ENCODE measurements at places on chromosomes 1 and 21.

DNA sequence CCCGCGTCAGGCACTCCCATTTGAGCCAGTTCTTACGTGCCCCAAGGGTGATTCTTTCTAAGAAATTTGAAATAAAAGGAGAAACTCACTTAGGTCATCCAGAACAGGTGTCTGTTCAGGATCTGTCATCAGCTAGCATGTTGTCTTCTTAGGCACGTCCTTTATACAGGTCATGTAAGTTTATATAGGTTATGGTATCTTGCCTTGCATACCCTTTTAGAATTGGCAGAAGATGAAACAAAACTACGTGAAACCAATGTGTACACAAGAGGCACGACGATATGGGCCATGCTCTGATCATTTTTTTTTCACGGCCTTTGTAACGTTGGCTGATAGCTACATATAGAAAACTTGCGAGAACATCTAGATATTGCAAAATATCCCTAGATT is 579 bp upstream of the GTF2B start:
- DNase-seq: no peak

DNA sequence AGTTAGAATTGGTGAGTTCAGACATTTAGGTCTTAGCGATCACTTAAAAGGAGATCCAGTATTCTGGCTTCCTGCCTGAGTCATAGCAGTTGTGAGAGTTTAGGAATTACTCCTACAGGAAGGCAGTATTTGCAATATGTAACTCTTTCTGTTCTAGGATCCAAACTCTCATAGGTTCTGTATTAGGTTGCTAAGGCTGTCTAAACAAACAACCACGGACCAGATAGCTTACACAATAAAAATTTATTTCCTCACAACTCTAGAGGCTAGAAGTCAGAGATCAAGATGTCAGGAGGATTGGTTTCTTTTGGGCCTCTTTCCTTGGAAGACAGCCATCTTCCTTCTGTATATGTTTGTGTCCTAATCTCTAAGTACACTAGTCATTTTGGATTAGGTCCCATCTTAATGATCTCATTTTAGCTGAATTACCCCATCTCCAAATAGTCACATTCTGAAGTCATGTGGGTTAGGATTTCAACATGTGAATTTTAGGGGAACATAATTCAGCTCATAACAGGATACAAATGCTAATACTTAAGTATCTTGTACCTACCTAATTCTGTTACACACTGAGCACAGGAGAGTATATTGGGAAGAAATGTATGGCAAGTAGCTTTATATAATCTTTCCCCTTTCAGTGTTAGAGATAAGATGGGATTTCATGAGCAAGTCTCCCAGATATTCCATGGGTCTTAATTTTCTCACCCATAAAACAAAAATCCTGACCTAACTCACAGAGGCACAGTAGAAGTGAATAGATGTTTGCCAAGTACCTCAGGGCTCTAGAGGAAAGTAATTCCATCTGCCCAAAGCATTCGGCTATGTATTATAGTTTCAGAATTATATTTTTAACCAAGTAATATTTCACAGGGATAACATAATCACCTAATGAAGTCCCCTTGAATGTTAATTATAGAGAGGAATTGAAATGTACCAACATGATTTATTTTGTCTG is 144.4 kb downstream of the PTBP2 start:
- DNase-seq: no peak

GRCh38 chr1:89724369-89725010 is 91.6 kb downstream of the LRRC8C start:
- no peak for DNase-seq

- DNase-seq: no peak
Observed at GRCh38 chr1:115768549-115768948, at the start of gene CASQ2. Gene CASQ2, minus strand, starts transcription at chr1:115768714. Its CDS starts 173 bp downstream, at chr1:115768541.

DNA sequence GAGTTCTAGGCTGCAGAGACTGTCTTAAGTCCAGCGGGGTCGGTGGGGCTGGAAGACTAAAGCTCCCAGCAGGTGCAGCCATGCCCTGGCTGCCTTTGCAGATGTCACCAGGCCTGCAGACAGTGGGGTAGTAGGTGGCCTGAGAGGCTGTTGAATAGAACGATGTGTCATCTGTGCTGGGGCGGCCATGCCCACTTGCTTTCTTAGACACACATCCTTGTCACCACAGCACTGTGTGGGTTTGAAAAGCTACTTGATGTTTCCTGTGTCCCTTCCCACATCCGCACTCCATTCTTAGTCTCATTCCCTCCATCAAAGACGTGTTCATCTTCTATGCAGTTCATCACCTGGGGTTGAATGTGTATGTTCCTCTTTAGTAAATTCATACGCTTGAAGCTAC is 184.5 kb upstream of the TMEM51 start:
- no peak for DNase-seq

GRCh38 chr21:45448810-45449657 is 44.1 kb downstream of the COL18A1 start:
- DNase-seq: peak; percentile 53

GRCh38 chr1:21564521-21565095 is 55.4 kb downstream of the ALPL start:
- DNase-seq: no peak

- DNase-seq: no peak
Observed at GRCh38 chr1:2499986-2500596, 24.0 kb downstream of the PLCH2 start.

DNA sequence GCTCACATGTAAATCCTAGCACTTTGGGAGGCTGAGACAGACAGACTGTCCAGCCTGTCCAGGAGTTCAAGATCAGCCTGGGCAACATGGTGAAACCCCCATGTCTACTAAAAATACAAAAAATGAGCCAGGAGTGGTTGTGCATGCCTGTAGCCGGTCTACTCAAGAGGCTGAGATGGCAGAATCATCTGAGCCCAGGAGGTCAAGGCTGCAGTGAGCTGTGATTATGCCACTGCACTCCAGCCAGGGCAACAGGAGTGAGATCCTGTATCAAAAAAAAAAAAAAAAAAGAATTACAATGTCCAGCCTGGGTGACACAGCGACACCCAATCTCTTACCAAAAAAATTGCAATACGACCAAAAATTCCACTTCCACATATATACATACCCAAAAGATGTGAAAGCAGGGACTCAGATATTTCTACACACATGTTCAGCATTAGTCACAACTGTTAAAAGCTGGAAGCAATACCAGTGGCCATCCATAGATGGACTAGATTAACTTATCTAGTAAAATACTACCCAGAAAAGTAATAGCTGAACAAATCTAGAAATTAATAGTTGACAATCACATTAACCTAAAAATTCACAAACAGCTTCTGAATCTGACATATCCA is 49.2 kb downstream of the ASH1L start:
- no peak for DNase-seq

GRCh38 chr1:229094476-229095311 is 176.2 kb upstream of the RAB4A start:
- DNase-seq: no peak

GRCh38 chr1:149884433-149885338 is 14.7 kb upstream of the BOLA1 start:
- DNase-seq: peak; percentile 49
